ENCODE measurements at places on chromosomes 2 and 18. TPM values are rescaled to one million over a fixed set of nuclear protein-coding genes. Genes with fewer than 3 reads are reported as not detected.

DNA sequence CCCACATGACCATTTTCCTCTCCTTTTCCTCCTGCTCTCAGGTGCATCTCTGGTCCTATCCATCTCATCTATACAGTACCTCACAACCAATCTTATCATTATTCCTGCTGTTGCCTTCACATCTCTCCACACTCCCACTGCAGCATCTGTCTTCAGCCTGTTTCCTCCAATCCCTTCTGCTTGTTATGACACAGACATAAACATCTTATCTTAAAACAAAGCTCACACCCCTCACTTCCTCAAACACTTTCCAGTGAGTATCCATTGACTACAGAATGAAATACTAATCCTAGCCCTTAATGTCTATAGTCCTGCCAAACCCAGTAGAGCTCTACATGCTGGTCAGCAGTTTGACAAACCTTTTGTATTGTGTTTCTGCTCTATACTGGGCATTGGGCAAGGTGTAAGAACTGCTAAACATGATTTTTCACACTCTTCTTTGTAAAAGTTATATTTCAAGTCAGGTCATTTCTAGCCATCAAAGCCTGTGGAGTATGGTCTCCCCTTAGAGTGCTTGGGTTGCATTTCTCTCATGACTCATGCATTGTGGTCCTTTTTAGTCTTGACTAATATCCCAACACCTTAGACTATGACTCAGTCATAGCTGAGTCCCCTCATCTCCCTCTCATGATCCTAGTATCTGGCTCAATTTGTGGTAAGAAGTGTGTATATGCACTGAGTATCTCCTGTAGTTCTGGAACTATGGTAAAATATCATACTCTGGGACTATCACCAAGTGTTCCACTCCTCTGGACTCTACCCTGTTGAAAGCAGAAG lies 187.0 kb downstream of the CYRIA start:
- DNase-seq, result peak; percentile 2

Gene ZNF804A
- total RNA-seq, result not detected

DNA sequence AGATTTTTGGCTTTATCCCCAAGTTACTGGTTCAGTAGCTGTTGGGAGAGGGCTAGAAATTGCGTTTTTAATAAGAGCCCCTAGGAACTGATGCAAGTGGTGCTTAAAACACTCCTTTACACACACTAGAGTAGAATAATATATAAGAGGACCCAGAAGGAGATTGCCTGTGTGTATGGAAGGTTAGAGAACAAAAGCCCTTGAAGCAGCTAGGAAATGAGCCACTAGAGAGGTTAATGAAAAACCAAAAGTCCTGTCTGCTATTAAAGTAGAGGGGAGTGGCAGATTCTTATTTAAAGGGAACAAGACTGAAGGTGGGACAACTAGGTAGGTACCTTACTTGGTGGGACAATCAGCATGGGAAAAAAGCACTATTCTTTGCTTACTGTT lies 14.4 kb upstream of the SLC39A10 start:
- DNase-seq, result no peak

- no peak for DNase-seq
Measured at GRCh38 chr2:233380995-233381637, 26.8 kb downstream of the DGKD start.

DNA sequence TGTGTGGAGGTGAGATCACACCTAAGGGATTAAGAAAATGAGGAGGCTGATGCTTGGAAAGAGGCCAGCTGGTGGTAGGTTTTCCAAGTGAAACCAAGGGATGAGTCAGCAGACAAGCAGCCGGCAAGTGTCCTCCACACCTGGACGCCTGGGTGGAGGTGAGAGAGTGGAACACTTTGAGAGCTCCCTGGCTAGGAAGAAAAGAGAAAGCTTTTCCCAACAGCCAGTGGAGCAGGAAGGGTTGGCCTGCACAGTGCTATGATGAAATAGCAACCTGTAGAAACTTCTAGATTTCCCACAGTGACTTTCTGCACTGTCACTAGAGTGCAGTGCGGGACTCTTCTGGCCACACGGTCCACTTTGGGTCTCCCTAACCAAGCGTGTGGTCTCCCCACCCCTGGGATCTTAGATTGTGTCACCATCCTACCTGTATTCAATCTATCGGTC lies 19.6 kb upstream of the IL37 start:
- no peak for DNase-seq

- no peak for DNase-seq
Measured at GRCh38 chr2:61911510-61911909, 6.0 kb downstream of the COMMD1 start.

DNA sequence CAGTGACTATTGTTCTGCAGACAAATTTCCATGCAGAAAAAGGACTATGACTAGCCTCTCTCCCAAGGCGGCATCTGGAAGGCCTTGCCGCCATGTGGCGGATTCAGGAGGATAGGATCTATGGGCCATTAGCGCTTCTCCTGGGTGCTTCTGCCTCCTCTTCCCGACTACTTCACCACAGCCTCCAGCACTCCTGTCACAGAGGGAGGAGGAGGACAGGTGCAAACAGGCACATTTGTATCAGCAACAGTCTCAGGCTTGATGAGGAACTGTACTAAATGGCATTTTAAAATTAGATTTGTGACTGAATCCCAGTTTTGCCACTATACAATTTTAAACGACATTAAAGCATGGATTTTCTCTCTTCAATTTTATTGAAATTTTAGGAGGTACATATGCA lies 114.9 kb downstream of the NOL10 start:
- DNase-seq, result no peak

Gene OLA1
- total RNA-seq, result 100 TPM

DNA sequence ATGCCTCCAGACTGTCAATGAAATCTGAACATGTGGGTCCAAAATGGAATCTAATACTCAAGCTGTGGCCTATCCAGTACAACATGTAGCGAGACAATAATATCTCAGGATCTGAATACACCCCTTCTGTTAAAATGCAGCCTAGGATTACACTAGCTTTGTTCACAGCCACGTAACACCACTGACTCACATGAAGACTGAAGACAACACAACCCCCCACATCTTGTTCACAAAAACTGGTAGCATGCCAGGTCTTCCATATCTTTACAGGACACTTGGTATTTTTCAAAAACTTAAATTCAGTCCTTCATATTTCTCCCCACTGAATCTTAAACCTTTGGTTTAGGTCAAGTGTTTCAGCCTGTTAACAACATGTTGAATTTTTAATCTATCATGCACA lies 84.2 kb downstream of the SLC8A1 start:
- no peak for DNase-seq

GRCh38 chr2:117963446-117963845 lies 50.4 kb downstream of the CCDC93 start:
- no peak for DNase-seq

Gene FEV
- not detected for total RNA-seq

DNA sequence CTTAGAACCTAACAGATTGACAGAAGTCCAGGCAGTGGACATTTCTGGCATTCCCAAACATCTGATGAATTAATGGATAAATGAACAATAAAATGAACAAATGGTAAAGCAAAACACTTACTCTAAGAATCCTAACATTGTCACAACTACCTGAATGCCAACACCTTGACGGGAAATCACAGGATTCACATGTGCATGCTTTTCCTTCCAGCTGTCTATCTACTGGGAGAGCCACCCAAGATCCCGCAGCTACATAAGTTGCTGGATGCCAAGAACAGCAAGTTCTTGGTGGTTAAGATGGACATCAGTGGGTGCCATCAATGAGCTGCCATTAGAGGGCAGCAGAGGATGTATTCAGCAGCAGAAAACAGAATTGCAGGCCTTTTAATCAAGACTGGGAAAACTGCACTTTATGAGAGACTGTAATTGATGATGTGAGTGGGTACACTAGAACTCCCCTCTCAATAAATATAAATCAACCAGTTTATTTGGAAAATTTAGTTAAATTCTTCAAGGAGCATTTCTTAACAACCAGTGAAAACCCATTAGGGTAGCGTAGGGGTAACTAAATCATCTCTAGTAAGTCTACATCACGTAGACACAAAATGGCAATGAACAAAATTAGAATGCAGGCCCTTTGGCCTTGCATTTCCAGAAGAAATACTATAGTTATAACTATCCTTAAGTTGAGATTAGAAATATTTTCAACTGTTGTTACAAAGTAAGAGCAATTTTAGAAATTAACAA lies 45.6 kb downstream of the SESTD1 start:
- peak; percentile 37 for DNase-seq

Gene TYMS
- total RNA-seq, result 236 TPM

DNA sequence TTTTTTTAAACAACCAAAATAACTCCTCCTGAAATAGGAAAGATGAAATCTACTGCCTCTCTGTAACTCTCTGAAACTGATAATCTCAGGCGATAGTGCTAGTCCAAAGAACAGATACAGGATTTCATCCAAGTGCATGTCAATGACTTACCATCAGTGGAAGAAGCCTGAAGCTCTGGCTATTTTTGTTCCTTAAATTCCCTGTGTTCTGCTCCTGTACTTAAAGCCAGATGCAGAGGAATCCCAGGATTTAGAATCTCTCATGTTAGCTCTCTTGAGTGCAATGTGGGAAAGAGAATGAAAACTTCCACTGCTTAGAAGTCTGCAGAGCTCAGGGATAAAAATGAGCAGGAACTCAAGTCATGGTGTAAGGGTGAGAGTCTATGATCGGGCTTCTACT lies 291.9 kb downstream of the TCF4 start:
- no peak for DNase-seq

Gene GREB1L
- not detected for total RNA-seq

Gene GCKR
- not detected for total RNA-seq

Gene BMP10
- not detected for total RNA-seq

- no peak for DNase-seq
Measured at GRCh38 chr2:167411367-167411766, 523.1 kb downstream of the XIRP2 start.

Gene MRPS9
- total RNA-seq, result 24.6 TPM

DNA sequence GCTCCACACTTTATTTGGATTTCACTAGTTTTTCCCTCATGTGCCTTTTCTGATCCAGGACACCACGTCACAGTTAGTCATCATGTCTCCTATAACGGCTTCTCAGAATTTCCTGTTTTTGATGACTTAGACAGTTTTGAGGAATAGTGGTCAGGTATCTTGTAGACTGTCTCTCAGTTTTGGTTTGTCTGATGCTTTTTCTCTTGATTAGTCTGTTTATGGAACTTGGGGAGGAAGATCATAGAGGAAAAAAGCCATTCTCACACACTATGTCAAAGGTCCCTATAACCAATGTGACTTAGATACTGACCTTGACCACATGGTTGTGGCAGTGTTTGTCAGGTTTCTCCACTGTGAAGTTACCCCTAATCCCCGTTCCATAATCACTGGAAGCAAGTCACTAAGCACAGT lies 89.0 kb downstream of the RAPH1 start:
- DNase-seq, result no peak

DNA sequence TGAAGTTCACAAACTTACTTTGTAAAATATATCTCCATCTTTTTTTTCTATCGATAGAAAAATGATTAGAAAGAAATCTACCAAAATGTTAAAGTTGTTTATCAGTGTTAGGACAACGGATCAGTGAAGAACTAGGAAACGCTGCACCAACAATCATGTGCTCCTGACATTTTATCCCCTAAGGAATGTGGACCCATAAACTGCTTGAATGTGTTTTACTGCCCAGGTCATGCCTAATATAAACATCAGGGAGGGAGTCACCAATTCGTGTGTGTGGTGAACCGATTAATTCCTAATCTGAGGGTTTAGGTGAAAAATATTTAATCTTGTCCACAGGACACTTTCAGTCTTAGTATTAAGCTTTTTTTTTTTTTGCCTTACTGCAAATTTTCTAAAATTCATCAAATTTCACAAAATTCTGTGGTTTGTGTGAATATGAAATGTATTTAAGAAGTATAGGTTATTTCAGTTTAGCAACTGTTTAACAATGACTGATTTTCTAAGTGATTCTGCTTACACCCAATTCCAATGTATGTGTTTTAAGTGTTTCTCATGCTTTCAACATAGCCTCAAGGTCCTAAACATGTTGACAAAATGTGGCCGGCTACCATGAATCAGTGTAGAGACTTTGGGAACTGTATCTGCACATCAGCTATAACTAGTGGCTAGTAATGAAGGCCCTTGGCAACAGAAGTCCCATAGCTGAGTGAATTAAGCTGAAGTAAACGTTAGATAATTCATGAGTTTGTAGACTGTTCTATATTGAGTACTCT lies 11.1 kb upstream of the KIDINS220 start:
- DNase-seq, result no peak

Gene TRAPPC8
- 39.1 TPM for total RNA-seq

DNA sequence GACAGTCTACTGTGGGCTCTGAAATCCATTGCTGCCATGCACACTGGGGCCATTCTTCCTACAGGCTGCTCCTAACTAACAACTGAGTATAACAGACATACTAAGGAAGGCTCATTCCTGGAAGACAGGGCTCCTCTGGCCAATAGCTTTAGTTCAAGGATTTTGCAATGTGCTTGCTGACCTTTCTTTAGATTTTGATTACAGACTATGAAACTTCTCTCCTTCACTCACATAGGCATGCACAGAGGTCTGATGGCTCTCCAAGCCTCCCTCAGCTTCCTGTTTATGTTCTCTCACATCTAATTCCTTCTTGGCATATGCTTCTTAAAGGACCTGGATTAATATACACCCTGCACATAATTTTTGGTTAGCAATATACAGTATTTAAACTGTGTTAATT lies 34.4 kb upstream of the ROCK1 start:
- no peak for DNase-seq

Gene ST6GAL2
- not detected for total RNA-seq

Gene WDFY1
- 57.4 TPM for total RNA-seq

- DNase-seq, result no peak
Measured at GRCh38 chr2:181679544-181679979, 755 bp downstream of the NEUROD1 start.

DNA sequence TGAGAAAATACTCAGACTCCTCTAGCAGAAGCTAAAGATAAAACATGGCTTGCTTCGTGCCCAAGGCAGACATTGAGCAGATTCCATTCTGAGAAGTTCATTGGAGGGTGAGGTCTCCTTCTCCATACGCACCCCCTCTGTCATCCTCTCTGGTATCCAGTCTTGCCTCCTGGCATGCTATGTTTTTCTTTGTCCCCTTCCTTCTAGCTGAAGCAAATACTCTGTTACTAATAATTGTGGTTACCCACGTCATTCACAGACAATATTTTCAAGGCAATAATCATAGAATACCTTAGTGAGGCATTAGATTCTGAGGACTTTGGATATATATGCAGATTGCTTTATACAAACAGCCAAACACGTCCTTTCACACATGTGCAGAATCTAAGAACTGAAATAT lies 66.2 kb upstream of the KLF7 start:
- no peak for DNase-seq

Gene RIT2
- total RNA-seq, result not detected

DNA sequence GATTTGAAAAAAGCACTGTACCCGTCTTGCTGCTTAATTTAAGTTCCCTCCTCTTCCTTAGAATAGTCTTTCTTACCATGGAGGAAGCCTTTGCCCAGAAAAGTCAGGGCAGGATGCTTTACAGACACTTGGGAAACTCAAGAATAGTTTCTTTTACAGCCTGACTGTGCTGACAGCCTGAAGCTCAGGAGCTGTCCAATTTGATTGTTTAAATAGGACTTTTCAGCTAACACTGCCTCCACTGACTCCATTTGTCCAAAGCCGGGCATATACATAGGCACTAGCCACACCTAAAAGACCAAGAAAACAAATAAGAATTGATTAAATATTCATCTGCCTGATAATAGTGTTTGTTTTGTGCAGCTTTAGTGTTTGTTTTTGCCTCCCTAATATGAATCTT lies 110.9 kb upstream of the L3MBTL4 start:
- DNase-seq, result no peak

GRCh38 chr18:12776821-12777471 lies 74.1 kb downstream of the PSMG2 start:
- no peak for DNase-seq

Measured in activated T-cell treated with anti-CD3 and anti-CD28 coated beads, Interleukin-2, amount 50 U/mL, for 72 hours (primary cell).